Activated naive CD4-positive, alpha-beta T cell treated with anti-CD3 and anti-CD28 coated beads, Interleukin-2, amount 50 U/mL, for 16 hours (primary cell): ENCODE measurements at places on chromosomes 3 and 15.

- peak; percentile 58 for DNase-seq
Measured at GRCh38 chr3:112132975-112133448, at the start of gene GCSAM. Gene GCSAM, minus strand, starts transcription at chr3:112133248. Its CDS starts 128 bp downstream, at chr3:112133120.

GRCh38 chr3:158773166-158773565 is 28.7 kb upstream of the MFSD1 start:
- DNase-seq: no peak

DNA sequence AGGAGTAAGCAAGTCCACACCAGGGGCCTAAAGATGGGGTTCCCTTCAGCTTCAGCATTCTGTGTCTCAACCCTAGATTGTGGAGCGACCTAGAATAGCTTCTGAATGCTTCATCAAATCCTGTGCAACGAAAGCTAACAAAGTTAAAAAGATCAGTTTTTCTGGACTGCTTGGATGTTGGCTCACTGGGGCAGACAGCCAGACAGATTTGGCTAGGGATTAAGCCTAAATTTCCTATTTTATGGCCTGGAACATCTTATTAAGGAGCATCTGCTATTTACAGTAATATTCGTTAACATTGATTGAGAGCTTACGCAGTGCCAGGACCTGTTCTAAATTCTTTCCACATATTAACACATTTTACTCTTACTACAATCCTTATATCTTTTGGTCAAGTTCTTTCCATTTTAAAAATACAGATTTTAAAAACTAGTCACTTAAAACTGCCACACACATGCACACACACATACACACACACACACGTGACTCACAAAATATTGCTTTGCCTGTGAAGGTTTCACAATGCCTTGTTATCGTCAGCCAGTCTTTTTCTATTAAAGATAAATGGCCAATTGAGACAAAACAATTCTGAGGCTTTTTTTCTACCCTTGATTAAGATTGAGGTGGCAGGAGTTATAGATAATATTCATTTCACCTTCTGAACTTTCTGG is 173.3 kb upstream of the SNTN start:
- DNase-seq: no peak

DNA sequence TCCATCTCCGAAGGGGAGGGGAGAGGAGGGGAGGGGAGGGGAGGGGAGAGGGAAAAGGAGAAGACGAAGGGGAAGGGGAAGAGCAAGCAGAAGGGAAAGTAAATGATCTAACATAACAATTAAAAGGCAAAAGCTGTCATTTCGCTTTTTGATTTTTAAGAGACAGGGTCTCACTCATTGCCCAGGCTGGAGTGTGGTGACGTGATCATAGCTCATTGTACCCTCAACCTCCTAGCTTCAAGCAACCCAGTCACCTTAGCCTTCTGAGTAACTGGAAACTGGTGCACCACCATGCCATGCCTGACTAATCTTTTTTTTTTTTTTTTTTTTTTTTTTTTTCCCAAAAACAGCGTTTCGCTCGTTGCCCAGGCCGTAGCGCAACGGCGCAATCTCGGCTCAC is 22.6 kb downstream of the ADAM10 start:
- no peak for DNase-seq

- DNase-seq: no peak
Measured at GRCh38 chr3:23748398-23749110, 57.2 kb upstream of the UBE2E1 start.

GRCh38 chr3:177410730-177411129 is 213.4 kb upstream of the TBL1XR1 start:
- DNase-seq: no peak

DNA sequence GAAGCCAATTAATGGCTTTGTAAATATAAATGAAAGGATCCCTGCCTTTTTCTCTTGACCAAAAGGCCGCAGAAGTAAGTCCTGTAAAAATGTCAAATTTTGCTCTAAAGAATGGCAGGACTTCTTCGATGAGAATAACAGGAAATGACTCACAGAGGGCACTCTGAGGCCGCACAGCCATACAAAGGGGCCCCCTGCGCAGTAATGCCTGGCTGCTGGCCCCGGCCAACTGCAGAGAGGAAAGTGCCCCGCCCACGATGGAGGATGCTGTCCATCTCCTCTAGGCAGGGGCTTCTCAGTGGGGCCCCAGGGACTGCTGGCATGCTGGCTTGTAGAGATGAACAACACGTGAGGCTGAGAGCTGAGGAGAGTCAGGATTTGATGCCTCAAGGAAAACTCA is 18.1 kb upstream of the SCN10A start:
- DNase-seq: no peak

DNA sequence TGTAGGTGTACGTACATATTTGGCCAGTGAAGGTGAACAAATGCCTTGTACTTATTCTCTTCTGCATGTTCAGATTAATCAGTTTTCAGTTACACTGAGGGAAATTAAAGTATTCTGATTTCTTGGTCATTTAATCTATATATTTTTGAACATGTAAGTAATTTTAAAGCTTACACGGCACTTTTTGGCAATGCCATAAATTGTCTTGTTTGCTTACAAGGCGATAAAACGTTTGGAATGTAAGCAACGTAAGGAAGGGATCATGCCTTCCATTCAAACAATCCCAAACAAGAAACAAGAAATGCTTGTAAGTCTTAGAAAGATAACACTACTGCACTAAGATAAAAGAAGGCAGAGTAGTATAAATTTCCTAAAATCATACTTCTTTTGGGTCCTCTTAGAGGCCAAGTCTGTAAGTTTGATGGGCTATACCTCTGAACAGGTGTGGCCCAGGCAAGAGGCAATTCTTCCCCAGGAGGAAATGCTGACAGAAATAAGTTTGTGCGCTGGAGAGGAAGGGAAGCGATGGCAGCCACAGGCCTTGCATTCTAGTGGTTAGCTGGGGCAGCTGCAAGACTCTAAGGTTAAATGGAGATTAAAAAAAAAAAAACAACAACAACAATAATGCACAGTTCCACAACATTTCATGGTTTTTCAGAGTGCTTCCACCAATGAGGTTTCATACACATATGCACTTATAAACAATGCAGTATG is 73.8 kb downstream of the GOLIM4 start:
- no peak for DNase-seq

GRCh38 chr3:42276141-42277132 is 10.5 kb upstream of the CCK start:
- DNase-seq: no peak

GRCh38 chr3:16550305-16550675 is 36.8 kb upstream of the RFTN1 start:
- DNase-seq: no peak

GRCh38 chr15:68333775-68334470 is 56.4 kb downstream of the FEM1B start:
- DNase-seq: no peak

DNA sequence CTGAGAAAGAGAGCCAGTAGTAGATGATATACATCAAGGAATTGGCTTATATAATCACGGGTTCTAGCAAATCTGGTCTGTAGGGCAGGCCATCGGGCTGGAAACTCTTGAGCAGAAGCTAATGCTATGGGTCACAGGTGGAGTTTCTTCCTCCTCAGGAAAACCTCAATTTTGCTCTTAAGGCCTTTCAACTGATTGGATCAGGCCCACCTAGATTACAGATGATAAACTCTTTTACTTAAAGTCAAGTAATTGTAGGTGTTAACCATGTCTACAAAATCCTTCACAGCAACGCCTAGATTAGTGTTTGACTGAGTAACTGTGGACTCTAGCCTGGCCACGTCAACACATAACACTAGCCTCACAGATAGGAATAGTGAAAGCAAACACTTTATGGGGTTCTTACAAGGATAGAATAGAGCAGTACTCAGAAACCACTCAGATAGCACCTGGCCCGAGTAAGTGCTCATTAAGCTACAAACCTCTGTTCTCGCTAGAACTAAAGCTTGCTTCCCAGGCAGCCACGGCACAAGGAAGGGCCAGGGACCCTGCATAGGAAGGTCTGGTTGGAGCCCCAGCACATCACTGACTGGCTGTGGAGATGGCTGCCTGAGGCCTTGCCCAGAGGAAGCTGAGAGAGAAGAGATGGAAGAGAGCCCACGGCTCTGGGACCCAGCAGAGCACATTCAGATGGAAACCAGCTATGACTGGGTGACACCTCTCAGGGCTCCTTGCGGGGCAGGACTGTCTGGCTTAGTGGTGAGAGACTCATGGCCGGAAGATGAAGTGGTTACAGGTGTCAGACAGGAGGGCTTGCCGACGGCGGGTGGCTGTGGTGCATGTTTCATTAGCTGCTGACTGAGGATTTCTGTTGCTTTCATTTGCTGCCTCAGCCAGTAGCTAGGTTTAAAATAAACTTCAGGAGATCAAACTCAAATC is 202.5 kb upstream of the TLE3 start:
- DNase-seq: peak; percentile 58

DNA sequence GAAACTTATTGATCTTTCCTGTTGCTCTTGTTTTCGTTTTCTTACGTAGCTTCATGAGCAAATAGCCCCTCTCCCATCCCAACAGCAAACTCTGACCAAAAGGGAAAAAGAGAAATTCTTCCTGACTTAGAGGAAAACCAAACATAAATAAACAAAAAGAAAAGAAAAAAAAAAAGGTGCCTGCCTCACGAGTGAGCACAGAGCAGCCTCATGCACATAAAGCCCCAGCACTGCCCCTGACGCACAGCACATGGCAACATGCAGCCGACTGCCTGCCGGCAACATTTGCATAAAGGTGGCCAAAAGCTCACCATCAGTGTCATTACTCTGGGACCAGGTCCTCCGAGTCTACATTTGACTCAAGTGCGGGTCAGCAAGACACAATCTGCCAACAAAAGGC is 6.4 kb downstream of the POC1A start:
- DNase-seq: no peak

DNA sequence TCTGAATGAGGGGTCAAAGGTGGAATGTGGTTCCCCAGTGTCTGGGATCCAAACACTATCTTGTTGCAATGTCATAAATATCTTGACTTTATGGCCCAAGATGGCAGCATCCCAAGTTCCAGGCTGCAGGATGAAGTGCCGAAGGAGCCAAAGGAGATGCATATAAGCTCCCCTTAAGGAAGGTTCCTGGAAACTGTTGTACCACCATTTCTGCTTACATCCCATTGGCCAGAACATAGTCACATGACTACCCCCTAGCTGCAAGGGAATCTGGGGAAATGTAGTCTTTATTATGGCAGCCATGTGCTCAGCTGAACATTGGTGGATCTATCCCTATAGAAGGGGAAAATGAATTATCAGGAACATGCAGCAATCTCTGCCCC is 54.3 kb downstream of the BDH1 start:
- DNase-seq: no peak

- no peak for DNase-seq
Measured at GRCh38 chr3:193261970-193262369, 20.9 kb downstream of the PLAAT1 start.

DNA sequence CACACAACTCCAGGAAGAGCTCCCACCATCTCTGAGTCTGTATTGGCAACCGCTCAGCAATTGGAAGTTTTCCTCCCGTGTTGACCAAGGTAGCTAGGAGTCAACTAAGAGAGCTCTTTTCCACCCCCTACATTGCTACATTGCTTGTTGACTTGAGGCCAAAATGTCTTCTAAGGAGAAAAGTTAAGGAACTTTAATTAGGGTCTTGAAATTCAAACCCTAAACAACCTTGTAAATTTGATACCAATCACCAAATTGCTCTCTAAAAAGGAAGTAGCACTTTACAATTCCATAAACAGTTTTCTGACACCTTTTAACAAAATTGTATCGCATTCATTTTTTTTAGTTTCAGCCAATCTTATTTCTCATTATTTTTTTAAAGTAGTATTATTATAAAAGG is 35.5 kb upstream of the ST3GAL6 start:
- DNase-seq: no peak

DNA sequence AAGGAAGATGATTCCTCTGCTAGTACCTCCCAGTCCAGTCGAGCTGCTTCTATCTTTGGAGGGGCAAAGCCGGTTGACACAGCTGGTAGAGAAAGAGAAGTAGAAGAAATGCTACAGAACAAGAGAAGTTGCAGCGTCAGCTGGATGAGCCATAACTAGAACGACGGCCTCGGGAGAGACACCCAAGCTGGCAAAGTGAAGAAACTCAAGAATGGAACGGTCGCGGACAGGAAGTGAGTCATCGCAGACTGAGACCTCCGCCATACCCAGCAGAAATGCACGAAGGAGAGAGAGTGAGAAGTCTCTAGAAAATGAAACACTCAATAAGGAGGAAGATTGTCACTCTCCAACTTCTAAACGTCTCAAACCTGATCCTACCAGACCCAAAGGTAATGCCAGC is 19.0 kb upstream of the PARP14 start:
- DNase-seq: no peak

GRCh38 chr15:80777137-80777536 is 2.0 kb upstream of the CEMIP start:
- DNase-seq: no peak

GRCh38 chr3:61903931-61904657 is 342.7 kb downstream of the PTPRG start:
- DNase-seq: no peak

DNA sequence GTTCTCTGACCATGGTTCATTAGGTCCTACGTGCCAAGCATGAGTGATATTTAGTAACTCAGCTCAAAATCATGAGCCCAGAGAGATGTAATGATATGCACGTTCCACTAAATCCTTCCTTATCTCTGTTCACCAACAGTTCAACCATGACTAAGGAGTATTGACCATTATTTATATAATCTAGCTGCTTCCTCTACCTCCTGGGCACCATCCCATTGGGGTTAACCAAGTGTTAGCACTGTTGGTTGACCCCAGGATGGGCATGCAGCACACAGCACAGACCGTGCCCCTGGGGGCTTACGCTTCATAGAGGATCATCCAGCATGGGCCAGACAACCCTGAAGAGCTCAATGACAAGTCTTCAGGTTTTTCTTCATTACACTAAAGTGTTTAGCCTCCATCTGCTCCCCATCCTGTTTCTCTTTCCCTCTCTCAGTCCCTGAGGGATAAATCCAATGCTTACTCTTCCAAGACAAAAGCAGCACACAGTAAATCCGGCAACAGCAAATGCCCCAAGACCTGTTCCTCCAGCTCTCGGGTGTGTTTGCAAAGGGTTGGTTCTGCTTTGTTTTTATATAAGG is 10.4 kb downstream of the FAM174B start:
- DNase-seq: no peak

- DNase-seq: no peak
Measured at GRCh38 chr15:72192416-72192815, 5.2 kb downstream of the GRAMD2A start.
